ENCODE measurements at places on chromosomes 13 and 19.

GRCh38 chr13:112342841-112343361 lies 33.3 kb upstream of the SPACA7 start:
- DNase-seq = no peak

DNA sequence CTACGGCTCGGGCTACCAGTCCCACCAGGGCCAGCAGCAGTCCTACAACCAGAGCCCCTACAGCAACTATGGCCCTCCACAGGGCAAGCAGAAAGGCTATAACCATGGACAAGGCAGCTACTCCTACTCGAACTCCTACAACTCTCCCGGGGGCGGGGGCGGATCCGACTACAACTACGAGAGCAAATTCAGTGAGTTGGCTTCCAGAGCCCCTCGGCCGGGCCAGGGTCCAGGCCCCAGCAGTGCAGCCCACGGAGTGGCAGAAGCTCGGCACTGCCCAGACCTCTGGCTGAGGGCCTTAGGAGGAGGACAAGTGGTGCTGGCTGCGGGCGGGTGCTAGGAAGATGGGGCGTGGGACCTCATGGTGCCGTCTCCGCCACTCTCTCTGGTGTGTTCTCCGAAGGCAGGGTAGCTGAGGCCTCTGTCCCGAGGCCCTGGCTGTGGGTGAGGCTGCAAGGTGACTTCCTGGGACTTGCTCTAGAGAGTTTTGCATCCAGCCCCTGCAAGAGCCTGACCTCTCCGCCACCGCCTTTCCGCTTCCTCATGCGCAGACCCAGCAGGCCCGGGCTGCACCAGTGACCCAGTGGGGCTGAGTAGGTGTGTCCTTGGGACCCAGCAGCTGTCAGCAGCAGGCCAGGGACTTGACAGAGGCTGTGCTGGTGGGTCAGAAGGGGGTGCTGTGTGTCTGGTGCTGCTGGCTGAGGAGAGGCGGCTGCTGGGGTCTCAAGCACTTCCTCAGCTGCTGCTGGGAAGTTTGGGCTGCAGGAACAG lies 13.5 kb upstream of the QTRT1 start:
- no peak for DNase-seq

GRCh38 chr13:100735494-100735893 lies 60.9 kb upstream of the TMTC4 start:
- no peak for DNase-seq

DNA sequence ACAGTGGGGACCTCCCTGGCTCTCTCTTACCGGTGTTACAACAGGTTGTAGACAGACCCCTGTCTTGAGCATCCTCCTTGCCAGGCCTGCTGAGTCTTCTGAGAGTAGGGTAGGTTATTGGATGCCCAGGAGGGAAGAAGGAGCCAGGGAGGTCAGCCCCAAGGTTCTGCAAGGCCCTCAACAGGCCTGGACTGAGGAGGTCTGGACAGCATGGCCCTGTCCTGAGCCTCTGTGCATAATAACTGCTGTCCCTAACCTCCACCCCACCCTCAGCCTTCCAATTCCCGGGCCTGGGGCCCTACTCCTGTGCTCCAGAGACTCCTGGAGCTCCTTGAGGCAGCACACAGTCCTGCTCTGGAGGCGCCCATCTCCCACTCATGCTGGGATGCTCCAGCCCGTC lies 336 bp downstream of the CD22 start:
- no peak for DNase-seq

GRCh38 chr19:56130006-56130405 lies 8.9 kb upstream of the ZNF787 start:
- no peak for DNase-seq

DNA sequence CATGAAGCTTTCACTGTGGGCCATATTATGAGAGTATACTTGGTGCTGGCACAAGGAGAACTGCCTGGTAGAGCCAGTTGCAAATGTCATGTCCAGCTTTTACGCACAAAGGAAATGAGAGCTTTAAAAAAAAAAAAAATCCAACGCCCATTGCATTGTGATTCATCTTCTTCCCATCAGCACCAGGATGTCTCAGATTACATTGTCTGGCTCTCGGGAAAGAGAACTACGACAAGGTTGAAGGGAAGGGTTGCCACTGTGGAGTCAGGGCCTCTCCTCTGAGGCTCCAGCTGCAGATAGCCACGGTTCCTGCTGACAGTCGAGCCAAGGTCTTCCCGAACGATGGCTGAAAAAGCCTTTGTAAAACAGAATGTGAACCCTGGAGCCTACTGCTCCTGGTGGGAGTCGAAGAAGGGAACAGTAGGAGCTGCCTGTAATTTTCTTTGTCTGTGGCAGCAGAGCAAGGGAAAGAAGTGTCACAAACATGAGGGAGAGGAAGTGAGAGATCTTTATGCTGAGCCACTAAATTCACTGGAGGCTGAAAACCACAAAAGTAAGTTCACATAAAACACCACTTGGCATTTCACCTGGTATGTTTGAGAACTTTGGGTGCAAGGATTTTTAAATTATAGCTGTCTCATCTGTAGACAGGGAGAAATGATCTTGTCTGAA lies 704.7 kb downstream of the DIAPH3 start:
- DNase-seq = no peak

DNA sequence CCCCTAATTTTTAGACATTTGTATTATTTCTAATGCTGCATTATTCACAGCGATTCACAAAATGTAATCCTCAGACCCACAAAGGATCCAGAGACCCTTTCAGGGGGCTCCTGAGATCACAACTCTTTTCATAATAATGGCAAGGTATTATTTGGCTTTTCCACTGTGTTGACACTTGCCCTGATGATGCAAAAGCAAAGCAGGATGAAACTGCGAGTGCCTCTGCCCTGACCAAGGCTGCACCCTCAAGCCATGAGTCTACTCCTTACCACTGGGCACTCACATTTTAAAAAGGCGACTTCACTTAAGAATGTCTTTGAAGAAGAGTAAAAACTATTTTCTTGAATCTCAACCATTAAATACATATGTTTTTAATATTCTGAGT lies 11.4 kb downstream of the ELF1 start:
- DNase-seq = no peak

DNA sequence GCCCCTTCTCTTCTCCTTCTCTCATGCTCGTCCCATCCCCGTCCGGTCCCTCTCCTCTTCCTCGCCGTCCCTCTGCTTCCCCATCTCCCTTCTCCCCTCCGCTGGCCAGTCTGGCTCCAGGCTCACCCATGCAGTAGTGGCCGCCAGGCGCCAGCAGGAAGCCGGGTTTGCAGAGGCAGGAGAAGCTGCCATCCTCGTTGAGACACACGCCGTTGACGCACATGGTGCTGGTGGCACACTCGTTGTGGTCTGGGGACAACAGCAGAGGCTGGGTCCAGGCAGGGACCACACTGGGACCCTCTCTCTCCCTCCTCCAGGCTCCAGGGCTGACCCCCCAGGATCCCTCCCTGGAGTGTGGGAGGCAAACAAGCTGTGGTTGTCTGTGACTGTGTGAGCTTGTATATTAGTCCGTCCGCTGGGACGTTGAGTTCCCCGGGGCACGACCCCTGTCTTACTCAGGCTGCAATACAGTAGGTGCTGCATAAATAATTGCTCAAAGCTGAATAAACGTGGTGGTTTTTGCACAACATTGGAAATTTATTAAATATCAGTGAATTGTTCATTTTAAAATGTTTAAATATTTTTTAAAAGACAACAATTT lies 16.4 kb downstream of the FBN3 start:
- DNase-seq = no peak

GRCh38 chr13:77434289-77434688 lies 101.2 kb upstream of the SCEL start:
- no peak for DNase-seq

All from activated T-cell treated with anti-CD3 and anti-CD28 coated beads for 48 hours (primary cell).